ENCODE measurements at places on chromosomes 1 and 21.

DNA sequence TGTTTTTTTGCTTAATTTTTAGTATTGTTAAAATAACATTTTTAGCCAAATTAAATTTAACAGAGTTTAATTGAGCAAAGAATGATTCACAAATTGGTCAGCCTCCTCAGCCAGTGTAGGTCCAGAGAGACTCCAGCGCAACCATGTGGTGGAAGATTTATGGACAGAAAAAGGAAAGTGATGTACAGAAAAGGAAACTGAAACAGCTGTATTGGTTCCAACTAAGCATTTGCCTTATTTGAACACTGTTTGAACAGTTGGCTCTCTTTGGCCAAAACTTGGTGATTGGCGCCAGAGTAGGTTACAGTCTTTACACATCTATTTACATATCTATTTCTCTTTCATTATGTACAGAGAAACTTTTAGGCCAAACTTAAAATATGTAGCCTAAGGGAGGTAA is 19.4 kb downstream of the RPS6KC1 start:
- no peak for DNase-seq

DNA sequence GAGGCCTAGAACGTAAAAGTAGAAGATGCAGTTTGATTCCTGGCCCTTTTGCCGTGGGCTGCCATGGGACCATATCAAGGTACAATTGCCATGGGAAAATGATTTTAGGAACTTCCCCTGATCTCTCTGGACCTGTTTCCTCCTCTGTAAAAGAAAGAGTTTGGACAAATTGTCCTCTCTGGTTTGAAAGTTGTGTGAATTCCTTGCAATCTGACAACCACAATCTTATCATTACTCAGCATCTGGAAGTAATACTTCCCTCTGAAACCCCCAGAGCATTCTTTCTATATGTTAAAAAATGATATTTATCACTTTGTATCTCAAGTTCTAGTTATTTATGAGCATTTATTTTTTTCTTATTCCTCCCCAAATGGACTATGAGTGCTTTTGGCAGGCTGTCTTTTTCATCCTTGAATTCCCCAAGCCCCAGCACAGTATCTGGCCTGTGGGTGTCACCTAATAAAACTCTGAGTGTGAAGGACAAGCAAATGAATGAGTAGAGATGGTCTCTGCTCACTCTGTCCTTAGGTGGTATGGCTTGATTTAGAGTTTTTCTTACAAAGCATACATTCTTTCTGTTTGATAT is 181.1 kb downstream of the DYRK1A start:
- no peak for DNase-seq

GRCh38 chr1:224435999-224436398 is 1.4 kb upstream of the WDR26 start:
- DNase-seq: no peak

- DNase-seq: no peak
Measured at GRCh38 chr21:31847761-31848160, 25.1 kb upstream of the HUNK start.

DNA sequence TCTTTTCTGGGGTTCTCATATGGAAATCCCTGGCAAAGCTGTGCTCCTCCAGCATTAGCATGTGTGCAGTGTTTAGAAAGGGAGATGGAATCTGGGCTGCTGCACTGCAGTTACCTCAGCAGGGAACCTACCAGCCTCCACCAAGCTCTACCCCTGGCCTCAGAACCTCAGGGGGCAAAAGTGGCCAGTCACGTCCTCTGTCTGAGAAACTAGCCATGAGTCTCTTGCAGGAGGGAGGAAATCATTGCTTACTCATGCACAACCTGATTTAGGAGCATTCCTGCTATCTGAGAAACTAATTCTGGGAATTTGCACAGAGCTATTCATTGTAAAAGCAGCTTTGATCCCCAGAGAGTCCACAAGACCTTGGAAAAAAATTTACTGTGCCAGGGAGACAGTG is 80.6 kb upstream of the IPO9 start:
- no peak for DNase-seq

DNA sequence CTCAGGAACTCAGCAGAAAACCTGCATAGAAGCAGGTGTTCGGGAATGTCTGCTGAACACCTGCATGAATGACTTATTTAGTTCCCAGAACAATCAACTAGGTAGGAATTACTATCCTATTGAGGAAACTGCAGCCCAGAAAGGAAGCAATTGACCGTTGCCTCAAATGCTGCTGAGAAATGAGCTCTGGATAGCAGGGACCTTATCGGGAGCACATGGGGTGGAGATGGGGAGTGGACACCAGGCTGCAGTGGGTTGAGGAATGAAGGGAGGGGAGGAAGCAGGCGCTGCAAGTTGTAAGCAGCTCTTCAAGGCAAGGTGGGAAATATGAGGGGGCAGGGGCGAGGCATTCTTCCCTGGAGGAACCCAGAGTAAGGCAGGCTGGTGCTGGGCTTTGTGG is 10.8 kb upstream of the CDCP2 start:
- DNase-seq: no peak

- no peak for DNase-seq
Measured at GRCh38 chr1:185627171-185627570, 107.0 kb upstream of the HMCN1 start.

DNA sequence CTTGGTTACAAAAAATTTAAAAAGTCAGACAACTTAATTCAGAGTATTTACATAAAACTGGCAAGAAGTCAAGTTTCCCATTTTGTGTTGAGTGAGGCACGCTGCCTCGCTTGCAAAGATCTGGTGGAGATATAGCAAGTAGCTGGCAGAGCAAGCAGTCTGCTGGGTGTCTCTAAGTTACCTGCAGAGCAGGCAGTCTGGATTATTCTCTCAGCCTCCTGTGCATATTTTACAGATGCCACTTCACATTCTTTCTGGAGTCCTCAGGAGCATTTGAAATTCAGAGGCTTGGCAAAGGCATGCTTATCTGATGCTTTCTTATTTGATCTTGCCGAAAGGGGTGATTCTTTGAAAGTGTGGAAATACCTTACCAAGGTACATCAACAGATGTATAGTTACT is 640.4 kb upstream of the ADGRL4 start:
- no peak for DNase-seq

GRCh38 chr1:171595324-171595723 is 26.7 kb upstream of the MYOCOS start:
- no peak for DNase-seq

- DNase-seq: no peak
Measured at GRCh38 chr1:30325999-30326398, 397.4 kb downstream of the MATN1 start.

GRCh38 chr1:216186141-216186540 is 237.1 kb downstream of the USH2A start:
- DNase-seq: no peak

- DNase-seq: no peak
Measured at GRCh38 chr1:194709439-194709838, 1523.0 kb upstream of the B3GALT2 start.

DNA sequence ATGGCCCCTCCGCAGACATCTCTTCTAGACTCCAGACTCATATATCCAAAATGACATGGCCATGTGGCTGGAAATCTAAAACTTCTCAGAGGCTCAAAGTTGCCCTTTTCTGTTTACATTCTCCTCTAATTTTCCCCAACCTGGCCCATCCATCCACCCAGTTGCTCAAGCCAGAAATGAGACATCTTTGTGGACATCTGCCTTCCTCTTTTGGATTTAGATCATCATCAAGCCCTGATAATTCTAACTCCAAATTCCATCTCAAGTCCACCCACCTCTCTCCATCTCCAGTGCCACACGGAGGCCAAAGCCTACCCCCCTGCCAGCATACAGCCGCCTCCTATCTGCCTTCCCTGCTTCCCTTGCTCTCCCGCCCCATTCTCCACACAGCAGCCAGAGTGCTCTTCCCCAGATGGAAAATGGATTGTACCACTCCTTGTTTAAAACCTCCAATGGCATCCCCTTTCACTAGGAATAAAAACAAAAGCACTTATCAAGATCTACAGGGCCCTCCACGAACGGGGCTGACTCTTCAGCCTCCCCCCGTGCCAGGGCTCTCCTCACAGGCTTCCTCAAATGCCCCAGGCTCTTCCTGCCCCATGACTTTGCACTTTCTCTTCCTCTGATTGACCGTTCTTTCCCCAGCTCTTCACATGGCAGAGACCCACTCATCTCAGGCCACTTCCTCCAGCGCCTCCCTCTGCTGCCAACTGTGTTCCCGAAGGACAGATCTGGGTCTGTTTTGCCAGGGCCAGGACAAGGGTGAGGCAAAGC is 40.1 kb downstream of the SYT6 start:
- no peak for DNase-seq

GRCh38 chr1:62601457-62601856 is 4.1 kb downstream of the ANGPTL3 start:
- DNase-seq: no peak

GRCh38 chr1:109890115-109890953 is 20.3 kb upstream of the CSF1 start:
- DNase-seq: no peak

GRCh38 chr1:194598098-194598497 is 1411.7 kb upstream of the B3GALT2 start:
- no peak for DNase-seq

- DNase-seq: no peak
Measured at GRCh38 chr1:230922620-230923019, 54.3 kb upstream of the C1orf198 start.

DNA sequence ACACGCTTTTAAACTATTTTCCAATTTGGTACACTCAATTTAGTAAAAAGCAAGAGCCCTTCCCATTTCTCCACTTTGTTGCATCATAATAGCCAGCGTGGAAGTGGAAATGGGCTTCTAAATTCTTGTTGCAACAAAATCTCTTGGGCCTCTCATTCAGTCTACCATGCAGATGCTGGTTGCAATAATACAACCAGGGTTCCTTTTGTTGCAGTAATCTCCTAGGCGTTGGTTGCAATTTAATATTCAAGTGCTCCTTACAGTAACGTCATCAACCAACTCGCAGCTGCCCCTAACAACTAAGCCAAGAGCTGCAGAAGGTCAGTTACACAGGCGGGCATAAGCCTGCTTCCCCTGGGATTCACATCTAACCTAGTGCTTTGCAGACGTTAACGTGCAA is 2.7 kb upstream of the HDGF start:
- DNase-seq: no peak

DNA sequence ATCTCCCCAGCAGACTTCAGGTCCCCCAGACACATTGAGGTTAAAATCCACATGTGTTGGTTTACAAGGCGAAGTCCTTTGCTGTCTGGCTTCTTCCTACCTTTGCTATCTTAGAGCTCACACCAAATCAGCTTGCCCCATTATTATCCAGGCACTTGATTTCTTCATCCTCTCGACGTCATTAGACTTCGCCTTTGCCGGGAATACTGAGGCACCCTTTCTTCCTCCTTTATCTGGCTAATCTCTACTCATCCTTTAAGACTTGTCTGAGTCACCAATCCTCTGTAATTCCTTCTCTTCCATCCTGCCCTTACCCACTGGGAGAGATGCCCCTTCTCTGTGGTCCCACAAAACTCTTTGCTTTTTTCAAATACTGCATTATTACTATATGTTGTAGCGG is 9.2 kb upstream of the XCL2 start:
- no peak for DNase-seq

DNA sequence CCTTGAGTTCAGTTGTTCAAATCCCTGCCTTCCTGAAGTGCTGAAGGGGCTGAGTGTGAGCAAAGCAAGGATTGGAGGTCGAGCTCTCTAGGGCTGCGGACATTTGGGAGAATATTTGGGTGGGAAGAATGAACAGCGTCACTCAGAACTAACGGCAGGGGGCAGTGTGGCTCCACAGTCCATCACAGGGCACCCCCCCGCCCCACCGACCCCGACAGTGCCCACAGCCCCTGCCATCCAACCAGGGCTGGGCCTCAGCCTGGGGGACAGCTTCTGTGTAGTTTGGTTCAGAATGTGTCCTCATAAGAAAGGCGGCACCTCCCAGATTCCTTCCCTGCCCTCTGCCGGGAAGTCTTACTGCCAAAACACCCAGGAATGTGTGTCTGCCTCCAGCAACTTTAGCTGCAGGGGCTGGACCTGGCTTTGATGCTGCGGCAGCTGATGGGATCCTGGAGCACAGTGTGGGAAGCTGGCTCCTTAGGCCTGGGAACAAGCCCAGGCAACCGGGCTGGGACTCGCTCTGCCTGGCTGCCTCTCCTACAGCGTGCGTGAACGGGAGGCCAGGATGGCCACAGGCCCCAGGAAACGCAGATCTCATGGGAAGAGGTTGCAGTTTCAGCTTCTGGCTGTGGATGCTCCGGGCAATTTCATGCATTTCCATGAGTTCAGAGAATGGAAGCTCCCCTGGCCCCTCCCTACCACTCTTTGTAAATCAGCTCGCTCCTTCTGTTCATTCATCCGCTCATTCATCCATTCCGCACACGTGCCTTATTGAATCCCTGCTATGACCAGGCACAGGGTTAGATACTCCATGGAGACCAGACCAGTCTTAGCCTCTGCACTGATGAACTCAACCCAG is 104.9 kb upstream of the TMPRSS2 start:
- no peak for DNase-seq

- no peak for DNase-seq
Measured at GRCh38 chr1:85585799-85586198, 5.2 kb downstream of the CCN1 start.

DNA sequence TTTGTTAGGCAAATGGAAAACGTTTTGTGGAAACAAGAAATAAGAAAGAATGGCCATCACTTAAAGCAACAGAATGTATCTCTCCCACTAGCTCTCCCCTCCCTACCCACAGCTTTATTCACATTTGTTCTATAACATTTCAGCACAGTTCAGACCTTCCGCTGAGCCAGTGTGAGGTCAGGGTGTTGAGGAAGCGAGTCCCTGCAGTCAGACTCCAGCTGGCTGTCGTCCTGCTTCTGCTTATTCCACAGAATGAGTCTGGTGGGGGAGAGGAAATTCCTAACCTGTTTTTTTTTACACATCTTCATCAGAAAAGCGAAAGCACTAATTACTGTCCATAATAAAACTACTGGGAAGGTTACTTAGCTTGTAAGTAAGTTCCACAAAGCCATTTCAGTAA is 39.0 kb downstream of the MRPL39 start:
- DNase-seq: no peak

DNA sequence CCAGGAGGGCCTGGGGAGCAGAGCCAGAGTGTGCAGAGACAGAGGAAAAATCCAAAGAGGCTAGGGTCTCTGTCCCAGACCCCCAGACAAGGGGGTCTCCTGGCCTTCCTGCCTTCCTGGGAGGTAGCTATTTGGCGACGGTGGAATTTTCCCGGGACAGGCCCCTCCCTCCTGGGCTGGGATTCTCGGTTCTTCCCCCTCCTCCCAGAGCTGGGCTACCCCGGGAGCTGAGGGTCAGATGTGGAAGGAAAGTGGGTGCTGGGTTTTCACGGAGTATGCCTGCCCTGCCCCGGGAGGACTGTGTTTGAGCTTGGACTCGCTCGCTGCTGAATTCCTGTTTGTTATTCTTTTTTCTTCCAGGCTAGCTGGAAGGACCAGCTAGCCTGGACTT is 759 bp downstream of the AMPD2 start:
- no peak for DNase-seq

GRCh38 chr1:7576946-7577657 is 194.0 kb upstream of the VAMP3 start:
- no peak for DNase-seq

All from stimulated activated CD4-positive, alpha-beta T cell treated with anti-CD3 and anti-CD28 coated beads, TNF-alpha, amount 100 ng/mL, for 4 hours (primary cell).